ENCODE measurements at places on chromosomes 3 and 15.

DNA sequence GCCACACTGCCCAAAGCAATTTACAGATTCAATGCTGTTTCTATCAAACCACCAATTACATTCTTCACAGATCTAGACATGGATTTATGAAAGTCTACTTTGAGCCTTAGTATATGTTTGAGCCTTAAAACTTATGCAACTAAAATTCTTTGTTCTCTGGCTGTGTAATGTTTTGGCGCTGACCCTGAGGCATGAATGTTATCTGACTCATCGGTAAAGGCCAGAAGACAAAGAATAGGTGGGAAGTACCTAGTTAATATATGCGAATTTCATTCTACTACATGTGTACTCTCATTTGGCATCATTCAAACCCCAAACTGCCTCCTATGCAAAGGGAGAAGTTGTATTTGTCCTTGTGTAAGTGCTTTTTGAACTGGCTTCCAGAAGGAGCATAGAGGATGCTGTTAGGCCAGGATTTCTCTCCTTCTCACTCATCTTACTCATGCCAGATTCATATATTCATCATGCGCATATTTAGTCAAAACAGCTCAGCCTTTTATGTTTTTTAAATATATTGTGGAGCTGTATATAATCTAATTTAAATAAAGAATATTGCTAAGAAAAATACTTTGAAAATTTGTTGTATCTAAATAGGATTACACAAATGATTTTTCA lies 204.2 kb downstream of the NFKBIZ start:
- no peak for DNase-seq

DNA sequence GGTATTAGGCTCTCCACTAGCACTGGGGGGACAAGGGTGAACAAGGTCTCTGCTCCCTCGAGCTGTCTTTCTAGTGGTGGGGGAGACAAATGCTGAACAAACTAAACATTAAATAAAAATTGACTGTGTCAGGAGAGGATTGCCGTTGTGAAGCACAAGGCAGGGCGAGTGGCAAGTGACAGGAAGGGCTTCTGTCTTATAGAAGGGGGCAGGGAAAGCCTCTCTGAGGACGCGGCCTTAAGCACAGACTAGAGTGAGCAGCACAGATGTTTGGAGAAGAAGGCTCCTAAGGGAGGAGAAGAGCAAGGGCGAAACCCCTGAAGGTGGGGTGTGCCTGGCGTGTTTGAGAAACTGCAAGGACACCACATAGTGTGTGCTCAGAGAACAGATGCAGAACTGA lies 50.9 kb upstream of the ATP2B2 start:
- no peak for DNase-seq

DNA sequence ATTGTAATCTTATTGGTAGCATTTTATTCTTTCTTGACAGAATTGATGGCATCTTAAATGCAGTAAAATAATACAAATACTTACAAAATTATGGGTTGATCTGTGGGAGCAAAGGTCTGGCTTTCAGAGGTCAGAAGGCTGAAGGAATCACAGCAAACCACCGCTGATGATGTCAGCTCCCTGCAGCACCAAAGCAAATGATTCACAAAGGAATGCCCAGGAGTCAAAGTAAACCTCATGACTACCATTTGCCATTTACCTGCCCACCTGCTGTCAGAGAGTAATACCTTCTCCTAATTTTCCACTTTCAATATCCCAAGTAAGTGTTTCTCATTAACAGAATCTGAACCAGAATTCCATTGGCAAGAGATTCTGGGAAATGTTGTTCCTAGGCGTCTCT lies 46.1 kb downstream of the CPA3 start:
- DNase-seq = no peak

DNA sequence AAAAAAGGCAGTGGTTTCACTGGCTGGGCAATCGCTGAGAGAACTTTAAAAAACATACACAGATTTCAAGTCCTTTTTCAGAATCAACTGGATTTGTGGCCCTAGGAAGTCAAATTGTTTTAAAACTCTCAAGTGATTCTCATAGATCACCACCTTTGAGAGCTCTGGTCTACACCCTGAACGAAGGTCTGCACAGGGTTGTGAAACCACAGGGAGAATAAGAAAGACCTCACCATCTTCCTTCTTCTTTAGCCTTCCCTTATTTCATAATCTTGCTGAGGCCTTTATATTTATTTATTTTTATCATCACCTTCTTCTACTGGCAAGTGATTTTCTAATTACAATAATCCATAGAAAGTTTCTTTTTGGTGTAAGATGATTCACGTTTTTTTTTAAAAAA lies 58.1 kb downstream of the FOXP1 start:
- no peak for DNase-seq

- no peak for DNase-seq
These were observed 350.5 kb upstream of the COL8A1 start for GRCh38 chr3:99287876-99288275.

- no peak for DNase-seq
These were observed 6.7 kb upstream of the GRM7 start for GRCh38 chr3:6854184-6854583.

DNA sequence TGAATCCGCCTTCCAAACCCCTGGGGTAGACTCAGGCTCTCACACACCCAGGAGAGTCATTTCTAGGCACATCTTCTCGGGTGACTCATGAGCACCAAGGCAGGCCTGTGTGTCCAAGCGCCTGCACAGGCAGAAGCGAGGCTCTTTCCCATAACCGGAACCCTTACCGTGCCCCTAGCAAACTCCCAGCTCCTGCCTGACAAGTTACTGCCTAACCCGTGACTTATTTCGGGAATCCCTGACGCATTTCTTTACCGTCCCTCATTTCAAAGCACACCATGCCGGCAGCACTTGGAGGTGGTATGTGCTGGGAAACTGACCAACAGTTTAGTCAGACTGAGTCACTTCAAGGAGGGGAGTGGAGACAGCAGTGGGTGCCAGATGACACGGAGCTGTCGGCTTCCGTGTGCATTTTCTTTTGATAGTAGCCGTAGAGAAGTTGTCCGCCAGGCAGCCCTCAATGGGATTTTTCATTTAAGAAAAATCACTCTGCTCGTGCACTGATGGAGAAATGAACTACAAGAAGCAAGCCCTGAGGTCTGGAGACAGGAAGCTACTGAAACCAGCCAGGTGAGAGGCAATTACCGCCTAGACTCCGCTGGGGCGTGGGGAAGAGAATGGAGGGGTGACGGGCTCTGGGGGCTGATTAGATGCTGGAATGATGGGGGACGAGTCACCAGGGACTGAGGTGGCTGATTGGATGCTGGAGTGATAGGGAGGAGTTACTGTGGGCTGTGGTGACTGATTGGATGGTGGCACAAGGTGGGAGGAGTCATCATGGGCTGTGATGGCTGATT lies 17.3 kb upstream of the HRH1 start:
- DNase-seq = no peak

GRCh38 chr15:62740141-62741004 lies 302.2 kb upstream of the TPM1 start:
- DNase-seq = no peak

DNA sequence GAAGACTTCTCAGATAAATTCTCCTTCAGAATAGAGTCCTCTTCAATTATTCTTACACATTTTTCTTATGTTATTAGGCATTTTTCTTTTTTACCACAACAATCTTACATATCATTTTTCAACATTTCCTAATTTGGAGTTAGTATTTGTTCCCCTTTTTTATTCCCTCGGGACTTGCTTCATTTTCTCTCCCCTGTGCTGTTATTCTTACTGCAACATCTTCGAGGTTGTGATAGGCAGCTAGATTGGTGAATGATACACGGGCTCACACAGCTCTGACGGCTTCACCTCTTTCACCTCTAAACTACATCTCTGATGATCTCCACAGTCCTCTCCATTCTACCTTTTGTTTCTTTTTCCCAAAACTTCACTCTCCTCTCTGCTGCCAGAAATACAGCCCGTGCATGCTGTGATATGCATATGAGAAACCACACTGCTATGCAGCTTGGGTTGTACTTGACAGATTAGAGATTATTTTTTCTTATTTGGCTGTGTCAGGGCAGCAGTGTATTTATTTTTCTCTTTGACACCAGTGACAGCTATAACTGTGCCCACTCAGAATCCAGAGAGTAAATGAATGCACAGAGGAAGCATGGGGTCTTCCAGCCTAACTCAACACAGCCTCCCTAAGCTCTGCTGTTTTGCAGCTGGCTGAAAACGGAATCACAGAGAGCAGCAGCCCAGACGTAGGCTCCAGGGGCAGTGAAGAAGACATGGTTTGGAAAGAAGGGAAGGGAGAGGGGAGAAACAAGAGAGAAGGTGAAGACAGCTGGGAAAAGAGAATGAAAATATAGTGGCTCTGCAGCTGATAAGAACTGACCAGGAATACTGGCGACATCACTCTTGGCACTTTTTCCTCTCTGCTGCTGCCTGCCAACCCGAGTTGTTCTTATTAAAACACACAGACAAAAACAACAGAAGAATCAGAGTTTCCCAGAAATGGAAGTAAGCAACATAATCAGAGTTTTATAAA lies 61.8 kb downstream of the SLC9A9 start:
- DNase-seq = no peak

- DNase-seq = peak; percentile 20
These were observed at the start of gene CHST2 for GRCh38 chr3:143119009-143119914. Gene CHST2 (plus strand): TSS chr3:143119771. CDS start chr3:143120817, 1,046 bp downstream.

GRCh38 chr15:68231102-68231818 lies 1.7 kb upstream of the CLN6 start:
- DNase-seq = no peak

GRCh38 chr15:39510001-39510701 lies 70.7 kb upstream of the THBS1 start:
- no peak for DNase-seq

DNA sequence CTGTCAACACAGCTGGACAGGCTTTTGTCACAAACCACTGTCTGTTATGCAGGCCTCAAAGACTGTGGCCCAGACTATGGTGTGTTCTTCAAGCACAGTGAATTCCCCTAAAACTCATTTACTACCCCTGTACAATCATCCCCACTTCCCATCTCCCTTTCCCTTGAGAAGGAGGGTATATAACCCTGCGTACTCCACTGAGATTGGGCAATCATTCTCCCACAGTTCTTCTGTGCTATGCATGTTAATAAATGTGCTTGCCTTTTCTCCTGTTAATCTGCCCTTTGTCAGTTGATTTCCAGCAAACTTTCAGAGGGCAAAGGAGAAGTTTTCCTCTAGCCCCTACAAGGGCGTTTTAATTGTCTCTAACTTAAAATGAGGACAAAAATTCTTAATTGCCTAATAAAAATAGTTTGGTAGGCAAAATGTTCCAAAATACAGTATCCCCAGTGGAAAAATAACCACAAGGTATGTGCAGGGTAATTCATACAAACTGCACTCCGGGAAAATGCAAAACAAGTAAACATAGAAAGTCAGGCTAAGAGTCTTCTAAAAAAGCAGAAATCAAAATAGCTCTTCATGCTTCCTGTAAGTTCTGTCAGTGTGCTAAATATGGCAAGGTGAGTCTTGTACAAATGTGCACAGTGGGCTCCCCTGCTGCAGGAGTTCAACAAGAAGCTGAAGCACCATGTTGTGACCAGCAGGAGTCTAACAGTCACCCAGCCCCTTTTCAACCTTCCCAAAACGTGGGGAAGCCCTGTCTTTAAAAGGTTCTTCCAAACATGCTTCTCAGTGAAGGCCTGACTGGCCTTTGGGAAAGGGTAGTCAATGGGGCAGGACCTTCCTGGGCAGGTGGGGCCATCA lies 10.2 kb downstream of the ATP10A start:
- no peak for DNase-seq

GRCh38 chr3:114858329-114858728 lies 288.8 kb downstream of the ZBTB20 start:
- no peak for DNase-seq

DNA sequence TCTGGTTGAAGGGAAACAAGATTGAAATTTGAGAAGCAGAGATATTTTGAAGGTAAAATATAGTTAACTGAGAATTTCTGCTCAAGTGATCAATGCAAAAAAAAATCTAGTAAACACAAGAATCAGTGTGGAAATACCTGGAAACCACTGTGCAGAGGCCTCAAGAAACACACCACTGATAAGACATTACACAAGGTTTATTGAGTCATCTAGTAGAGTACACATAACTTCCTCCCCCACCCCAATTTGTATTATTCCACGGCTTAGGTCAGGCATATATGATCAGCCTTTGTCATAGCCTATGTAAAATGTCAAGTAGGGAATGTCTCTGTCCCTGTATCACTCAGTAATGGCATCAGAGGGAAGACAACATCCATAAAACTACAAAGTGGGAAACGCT lies 447.8 kb upstream of the BCHE start:
- DNase-seq = no peak

- no peak for DNase-seq
These were observed 46.5 kb upstream of the FSTL1 start for GRCh38 chr3:120497336-120497735.

- DNase-seq = no peak
These were observed 19.6 kb downstream of the NR2F2 start for GRCh38 chr15:96349857-96350720.

DNA sequence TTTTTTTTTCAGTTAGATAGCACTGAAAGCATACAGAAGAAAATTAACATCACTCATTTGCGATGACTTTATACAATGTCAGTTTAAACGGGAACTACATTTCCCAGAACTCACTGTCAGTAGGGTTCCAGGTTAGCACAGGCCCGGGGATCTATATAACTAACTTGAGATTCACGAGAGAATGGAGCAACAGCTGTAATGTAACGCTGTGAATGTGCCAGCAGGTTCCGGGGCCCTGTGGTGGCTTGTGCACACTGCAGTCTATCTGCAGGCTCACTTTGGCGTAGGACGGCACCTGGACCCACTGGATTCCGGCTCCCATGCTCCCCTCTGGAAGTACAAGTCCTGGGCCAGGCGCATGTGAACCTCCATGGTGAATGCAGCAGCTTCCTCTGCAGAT lies 19.4 kb downstream of the CCR1 start:
- DNase-seq = no peak

GRCh38 chr15:75823860-75824613 lies 19.2 kb upstream of the UBE2Q2 start:
- no peak for DNase-seq

DNA sequence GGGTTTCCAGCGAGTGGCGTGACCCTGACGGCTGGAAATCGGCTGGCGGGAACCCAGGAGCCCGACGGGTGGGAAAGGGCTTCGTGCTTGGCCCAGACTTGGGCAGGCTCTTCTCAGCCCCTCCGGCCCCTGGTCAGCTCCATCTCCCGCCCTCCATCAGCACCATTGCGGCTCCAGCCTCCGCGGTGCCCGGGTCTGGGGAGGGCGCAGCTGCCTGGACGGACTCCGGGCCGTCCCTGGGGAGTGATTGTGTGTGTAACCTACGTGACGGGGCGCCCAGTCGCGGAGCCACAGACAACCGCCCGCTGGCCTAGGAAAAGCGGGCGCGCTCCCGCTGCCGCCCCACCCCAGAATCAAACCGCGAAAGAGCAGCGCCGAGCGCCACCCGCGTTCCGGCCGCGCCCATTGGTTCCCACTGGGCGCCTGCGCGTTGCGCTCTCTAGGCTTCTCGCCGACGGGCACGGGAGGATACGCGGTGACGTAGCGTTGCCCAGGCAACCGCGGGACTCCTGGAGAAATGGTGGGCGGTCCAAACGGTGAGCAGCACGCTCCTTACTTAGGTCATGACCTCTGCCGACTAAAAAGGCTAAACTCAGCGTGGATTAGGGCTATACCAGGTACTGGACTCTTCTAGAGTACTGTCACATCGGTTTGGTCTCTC lies at the start of gene CFAP20DC:
CFAP20DC (minus strand) TSS at position 355 of the 661 bp plus-strand sequence. CDS start 394 bp downstream, outside the sequence.
- peak; percentile 60 for DNase-seq

- DNase-seq = no peak
These were observed 66.9 kb upstream of the KLF13 start for GRCh38 chr15:31259562-31260252.

- DNase-seq = no peak
These were observed 7.3 kb upstream of the SEMA3F start for GRCh38 chr3:50147861-50148260.

Measured in effector memory CD8-positive, alpha-beta T cell (primary cell).